GM18507 (cell line): ENCODE measurements at places on chromosomes 13 and 19.
A peak's percentile ranks its signal among the peaks of the same experiment; 100 is the strongest.

GRCh38 chr19:56108447-56109195 lies 12.5 kb downstream of the ZNF787 start:
- no peak for DNase-seq

DNA sequence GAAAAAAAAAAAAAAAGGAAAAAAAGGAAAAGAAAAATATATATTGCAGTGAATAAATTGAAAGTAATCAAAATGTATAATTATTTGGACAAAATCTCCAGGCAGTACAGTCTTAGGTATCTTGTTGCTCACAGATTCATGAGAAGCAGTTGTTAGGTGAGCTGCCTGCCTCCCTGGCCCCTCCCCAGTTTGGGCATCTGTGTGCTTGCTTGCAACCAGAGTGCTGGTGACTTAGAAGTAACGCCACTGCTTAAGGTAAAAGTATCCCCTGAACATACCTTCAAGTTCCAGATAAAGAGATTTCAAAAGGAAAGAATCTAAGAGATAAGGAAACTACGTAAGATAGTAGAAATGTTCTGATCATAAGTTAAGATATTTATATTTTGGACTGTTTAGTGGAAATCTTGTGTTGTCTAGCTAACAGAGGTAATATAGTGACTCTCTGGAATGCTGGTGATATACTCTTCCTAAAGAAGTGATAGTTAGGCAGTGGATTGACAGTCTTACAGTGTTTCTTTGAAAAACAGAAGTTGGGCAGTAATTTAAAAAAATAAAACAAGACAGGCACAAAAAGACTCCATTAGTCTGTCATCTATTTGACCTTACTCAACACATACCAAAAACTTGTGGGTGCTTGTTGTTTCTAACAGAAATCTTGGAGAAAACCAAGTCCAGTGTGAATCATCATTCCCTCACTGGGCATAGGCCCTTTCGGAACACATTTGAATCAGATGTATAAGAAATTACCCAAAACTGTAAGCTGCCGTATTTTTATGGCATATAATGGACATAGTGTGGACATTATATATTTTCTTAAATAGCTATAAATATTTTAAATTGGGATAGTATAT lies 38.3 kb upstream of the KCTD4 start:
- no peak for DNase-seq

DNA sequence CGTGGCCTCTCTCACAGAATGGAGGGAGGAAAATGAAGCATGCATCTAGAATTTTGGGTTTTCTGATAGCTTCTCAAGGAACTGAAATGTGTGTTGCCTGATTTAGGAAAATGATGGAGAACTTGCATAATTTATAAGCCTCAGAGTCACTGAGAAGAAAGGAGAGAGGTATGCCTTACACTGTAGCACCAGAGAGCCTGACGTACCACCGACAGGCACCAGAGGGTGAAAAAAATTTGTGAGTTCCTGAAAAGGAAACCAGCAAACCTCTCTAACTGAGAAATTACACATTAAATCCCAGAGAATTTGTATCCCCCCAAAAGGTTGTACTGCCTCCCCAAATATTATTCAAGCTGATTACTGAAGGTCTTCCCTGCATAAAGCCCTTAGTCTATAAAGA lies 915.3 kb upstream of the SLITRK6 start:
- DNase-seq: no peak

- DNase-seq: no peak
Observed at GRCh38 chr19:29623726-29624488, 17.8 kb downstream of the POP4 start.

DNA sequence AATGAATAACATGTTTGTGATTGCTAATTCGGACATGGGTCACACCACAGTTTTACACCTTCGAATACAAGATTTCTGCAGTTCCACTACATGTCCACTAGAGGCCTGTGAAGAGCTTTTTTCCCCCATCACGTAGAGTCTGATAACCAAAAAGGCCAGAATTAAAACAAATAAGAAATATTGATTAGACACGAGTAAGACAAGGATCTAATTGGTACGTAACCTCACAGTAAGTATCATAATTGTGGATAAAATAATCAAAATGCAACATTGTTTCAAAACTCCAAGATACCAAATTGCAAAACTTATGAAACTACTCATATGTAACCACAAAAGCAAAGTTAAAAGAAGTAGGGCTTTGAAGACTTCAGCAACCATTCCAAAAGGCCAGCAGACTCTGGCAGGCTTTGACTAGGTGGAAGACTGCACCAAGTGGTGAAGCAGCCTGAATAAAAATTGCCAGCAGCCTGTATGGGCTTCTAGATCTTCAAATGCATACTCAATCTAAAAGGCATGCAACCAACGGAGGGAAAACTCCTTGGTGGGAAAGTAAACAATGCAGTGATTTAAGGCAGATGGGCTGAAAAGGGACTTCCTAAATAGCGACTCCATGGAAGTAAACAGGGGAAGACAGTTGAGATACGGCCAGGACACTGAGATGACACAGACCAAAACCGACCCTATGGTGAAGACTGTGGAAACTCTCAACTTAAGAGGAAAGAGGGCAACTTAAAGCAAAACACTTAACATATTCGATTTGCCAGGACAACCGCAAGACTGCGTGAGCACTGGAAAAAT lies 56.7 kb downstream of the STARD13 start:
- no peak for DNase-seq

DNA sequence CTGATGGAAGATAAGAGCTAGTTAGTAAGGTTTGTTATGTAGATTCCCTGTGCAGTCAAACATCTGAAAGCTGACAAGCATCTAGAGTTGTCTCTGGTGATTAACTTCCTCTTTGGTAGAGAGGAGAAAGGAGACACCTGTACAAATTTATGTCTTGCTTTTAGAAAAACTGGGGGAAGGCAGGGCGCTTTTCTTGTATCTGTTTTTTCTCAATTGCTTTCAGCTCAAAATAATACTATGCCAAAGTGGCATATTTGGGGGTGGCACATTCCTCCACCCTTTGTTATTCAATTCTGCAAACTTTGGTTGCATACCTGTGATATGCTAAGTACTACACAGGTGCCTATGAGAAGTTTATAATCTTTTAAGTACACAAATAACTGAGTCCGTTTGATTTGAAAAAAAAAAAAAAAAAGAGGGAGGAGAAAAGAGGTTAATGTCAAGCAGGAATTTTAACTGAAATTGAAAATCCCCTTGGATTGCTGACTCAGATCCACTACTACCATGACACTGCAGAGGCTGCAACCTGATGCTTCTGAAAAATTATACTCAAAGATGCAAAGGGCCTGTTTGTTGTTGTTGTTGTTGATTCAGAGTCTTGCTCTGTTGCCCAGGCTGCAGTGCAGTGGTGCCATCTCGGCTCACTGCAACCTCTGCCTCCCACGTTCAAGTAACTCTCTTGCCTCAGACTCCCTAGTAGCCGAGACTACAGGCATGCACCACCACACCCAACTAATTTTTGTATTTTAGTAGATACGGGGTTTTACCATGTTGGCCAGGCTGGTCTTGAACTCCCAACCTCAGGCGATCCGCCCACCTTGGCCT lies 164.8 kb upstream of the NBEA start:
- DNase-seq: no peak

DNA sequence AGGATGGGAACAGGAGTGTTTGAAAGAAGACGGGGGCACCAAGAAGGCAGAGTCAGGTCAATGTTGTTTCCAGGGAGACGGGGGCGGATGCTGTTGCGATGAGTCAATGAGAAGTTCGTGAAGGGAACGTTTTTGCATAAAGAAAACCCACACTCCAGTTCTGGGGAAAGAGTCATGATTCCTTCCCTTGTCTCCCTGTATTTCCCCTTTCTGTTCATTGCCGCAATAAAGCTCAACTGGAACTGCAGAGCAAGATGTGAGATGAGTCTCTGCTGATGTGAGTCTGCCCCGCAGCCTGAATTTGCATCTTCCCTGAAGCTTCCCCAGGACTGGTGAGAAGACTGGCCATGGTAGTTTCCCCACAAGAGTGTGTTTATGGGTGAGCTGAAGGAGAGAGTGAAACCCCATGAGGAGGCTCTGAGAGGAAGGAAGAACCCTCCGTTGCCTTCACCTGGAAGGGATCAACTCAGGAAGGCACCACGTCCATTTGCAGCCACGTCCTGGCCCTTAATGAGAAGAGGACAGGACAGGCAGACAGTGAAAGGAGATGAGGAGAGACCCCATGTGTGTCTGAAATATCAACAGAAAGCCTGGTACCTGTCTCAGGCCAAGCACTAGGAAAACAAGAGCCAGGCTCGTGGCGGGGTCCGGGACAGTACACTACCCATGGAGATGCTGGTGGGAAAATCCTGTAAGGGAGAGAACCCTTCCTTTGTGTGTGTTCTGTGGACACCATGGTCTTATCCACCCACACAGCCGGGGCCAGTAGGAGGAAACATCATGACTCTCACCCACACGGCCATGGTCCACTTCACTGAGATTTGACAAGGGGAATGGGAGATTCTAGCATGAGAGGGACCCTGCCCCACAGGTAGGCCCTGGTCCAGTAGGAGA lies 13.7 kb downstream of the LILRA1 start:
- DNase-seq: no peak

GRCh38 chr19:7067716-7068115 lies 1.8 kb upstream of the ZNF557 start:
- no peak for DNase-seq

- DNase-seq: no peak
Observed at GRCh38 chr13:35548790-35549189, 72.3 kb upstream of the MAB21L1 start.

DNA sequence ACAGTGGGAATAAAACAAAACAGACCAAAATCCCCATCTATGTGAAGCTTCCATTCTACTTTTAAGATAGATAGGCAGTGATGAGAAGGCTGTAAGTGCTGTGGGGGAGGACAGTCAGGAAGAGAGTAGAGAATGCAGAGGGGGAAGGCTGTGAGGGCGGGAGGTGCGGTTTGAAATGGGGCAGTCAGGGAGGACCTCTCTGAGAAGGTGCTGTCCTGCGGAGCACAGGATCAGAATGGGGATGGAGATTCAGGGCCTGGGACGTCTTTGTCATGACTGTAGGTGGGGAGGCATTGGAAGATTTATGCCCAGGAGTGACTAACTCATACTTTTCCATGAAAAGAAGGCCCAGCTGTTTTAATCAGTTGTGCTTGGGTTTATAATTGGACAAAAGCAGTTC lies 3.9 kb upstream of the GPR183 start:
- DNase-seq: no peak

- no peak for DNase-seq
Observed at GRCh38 chr13:76023652-76024051, 387.5 kb downstream of the LMO7 start.

GRCh38 chr13:32905063-32905863 lies 111.0 kb upstream of the KL start:
- DNase-seq: no peak

DNA sequence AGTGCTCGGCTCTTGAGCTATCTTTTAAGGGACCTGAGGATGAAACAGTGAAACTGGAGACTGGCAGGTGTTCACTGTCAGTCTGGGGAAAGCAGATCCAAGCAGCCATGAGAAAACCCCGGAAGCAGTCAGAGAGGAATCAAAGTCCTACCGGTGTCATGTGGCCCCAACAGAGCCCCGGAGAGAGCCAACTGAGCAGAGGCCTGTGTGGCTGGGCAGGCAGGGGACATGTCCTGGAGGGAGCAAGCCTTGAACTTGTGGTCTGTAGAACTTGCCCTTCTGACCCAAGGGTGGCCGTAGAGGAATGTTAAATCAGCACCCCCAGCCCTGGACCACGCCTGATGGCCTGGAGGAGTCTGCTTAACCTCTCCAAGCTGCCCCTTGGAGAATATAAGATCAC lies 113.7 kb upstream of the ZNF507 start:
- no peak for DNase-seq

DNA sequence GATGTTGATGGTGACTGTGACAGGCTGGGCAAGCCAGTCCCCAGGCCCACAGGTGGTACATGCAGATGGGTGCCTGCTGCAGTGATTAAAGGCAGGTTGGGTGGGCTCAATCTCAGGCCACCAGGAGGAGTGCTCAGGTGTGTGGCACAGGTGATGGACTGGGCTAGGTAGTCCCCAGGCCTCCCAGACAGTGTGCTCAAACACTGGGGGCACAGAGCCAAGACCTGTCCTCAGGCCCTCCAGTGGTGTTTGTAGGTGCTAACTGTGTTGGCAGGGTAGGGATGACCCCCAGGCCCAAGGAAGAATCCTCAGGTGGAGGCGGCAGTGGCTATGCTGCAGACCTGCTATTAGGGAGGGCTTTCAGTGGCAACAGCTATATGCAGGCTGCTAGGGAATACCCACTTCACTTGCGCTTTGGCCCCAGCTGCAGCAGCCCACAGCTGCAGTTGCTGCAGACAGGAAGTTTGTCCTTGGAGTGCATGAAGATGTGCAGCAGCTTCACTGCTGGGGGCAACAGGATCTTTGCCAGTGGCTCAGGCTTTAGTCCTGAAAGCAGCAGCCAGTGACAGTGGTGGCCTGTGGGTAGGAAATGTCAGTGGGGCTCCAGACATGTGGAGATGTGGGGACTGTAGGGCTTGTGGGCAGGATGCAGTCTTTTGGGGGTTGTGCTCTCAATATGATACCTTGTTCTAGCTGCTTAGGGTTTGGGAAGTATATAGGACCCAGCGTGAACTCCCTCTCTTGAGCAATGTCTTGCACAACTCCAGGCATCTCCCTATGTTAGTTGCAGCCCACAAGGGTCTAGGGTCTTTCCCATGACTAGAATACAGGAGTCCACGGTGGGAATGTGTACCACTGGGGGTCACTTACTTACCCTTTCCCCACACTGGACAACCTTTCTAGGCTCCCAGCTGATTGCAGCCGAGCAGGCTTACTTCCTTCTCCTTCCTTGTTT lies 54.1 kb upstream of the MLNR start:
- no peak for DNase-seq

GRCh38 chr19:35693835-35694599 lies 10.3 kb upstream of the ZBTB32 start:
- peak; percentile 80 for DNase-seq

- DNase-seq: no peak
Observed at GRCh38 chr19:42028304-42029216, 34.5 kb upstream of the ATP1A3 start.

GRCh38 chr13:89923052-89923451 lies 1424.4 kb upstream of the MIR17HG start:
- DNase-seq: no peak

- no peak for DNase-seq
Observed at GRCh38 chr13:66296328-66296727, 933.8 kb downstream of the PCDH9 start.

- no peak for DNase-seq
Observed at GRCh38 chr13:111895896-111896821, 170.8 kb upstream of the SOX1 start.

DNA sequence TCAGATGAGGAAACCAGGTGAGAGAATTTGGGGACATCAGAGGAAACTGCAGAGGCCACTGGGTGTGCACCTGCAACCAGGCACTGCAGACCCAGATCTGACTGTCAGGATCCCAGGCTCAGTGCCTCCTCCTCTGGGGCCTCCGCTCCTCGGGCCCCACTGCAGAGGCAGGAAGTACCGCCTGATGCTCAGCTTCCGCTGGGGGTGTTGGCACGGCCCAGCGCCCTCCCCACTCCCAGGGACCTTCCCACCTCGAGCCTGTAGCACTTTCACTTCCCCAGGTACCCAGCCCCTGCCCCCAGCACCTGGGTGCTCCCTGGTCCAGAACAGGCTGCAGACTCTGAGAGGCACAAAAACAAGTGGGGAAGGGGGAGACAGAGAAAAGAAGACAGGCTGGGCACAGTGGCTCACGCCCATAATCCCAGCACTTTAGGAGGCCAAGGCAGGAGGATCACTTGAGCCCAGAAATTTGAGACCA lies 1.4 kb upstream of the CD37 start:
- no peak for DNase-seq
